Stimulated activated CD4-positive, alpha-beta T cell treated with anti-CD3 and anti-CD28 coated beads, Interleukin-4, amount 100 ng/mL, for 4 hours (primary cell): ENCODE measurements at places on chromosomes 13 and 19.

GRCh38 chr19:29643361-29643935, 21.8 kb upstream of the PLEKHF1 start:
- no peak for DNase-seq

GRCh38 chr13:69287050-69287698, 820.5 kb upstream of the ATXN8OS start:
- no peak for DNase-seq

DNA sequence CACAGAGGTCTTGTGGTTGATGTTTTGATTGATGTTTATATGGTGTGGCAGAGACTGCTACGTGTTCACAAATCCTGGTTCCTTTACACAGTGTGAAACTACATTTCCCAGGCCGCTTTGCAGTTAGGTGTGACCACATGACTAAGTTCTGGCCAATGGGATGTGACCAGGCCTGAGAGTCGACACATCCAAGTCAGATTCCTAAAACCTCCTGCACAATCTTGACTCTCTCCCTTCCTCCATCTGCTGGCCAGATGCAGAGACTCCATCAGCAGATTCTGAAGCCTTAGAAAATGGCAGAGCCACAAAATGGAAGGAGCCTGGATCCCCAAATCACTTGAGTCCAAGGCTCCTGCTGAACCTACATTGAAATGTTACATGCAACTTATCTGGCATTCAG, 12.6 kb downstream of the CD37 start:
- no peak for DNase-seq

GRCh38 chr13:26968431-26969341, 202.9 kb downstream of the USP12 start:
- no peak for DNase-seq

- no peak for DNase-seq
These were observed 29.8 kb upstream of the PABPC3 start for GRCh38 chr13:25065974-25066770.
